ENCODE measurements at places on chromosomes 12 and 14.

- DNase-seq = no peak
Measured at GRCh38 chr14:90061685-90062126, at the start of gene KCNK13. Gene KCNK13, plus strand, starts transcription at chr14:90061994. Its CDS starts 212 bp downstream, at chr14:90062206.

- DNase-seq = no peak
Measured at GRCh38 chr14:89399594-89400068, 17.4 kb downstream of the FOXN3 start.

- DNase-seq = no peak
Measured at GRCh38 chr14:63745858-63746425, 18.1 kb upstream of the SGPP1 start.

DNA sequence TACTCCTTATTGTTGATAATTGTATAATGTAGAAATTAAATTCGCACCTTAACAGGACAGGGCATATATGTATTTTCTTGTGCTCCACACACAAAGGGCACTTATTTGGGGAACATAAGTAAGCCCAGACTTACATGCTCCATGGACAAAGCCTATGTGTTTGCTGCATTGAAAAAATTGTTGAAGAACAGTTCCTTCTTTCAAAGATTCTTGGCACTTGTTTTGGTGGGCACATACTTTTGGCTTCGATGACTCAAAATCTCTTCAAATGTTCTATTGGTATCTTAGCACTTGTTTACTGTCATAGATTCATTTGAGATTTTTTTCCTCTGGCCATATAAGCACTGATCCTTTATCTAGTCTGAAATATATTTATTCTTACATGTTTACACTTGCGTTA is 1.4 kb upstream of the MAP4K5 start:
- no peak for DNase-seq

GRCh38 chr14:28765831-28766468 is 637 bp upstream of the FOXG1 start:
- DNase-seq = no peak

GRCh38 chr14:61145034-61145902 is 135.9 kb downstream of the TMEM30B start:
- DNase-seq = no peak

GRCh38 chr14:88301381-88301780 is 21.7 kb downstream of the KCNK10 start:
- DNase-seq = no peak

DNA sequence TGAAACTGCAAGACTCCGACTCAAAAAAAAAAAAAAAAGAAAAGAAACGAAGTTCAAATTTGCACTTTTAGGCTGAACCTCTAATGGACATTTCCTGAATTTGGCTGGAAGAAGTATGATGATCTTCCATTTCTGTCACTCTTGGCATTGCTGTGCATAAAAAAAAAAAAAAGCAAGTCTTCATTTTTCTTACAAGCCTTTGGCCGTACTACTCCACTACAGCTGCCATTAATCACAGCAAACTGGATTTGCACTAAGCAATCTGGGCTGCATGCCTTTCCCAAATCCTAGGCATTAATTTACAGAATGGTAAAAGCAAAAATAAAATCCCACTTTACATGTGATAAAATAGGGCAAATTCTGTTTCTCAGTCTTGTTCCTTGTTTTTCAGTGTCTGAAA is 7.1 kb downstream of the CSRP2 start:
- DNase-seq = no peak

DNA sequence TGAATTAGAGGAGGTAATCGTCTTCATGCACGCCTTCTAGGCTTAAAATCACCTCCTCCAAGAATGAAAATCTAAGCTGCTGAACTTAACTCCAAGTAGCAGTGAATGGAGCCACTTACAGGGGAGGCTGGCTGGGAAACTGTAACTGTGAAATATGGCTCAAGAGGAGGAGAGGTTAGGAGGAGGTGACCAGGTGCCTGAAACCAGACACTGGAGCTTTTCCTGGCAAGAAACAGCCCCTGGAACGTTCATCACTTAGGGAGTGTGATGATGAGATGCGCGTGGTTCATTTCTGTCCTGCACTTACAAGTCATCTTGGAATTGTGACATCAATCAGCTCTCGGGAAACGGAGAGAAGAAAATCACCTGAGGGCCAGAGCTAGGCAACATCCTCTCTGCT is 62.3 kb upstream of the TMEM132C start:
- no peak for DNase-seq

GRCh38 chr12:70576341-70577282 is 60.6 kb downstream of the PTPRB start:
- DNase-seq = no peak

GRCh38 chr12:13233830-13234641 is 37.5 kb downstream of the EMP1 start:
- DNase-seq = no peak

GRCh38 chr12:132433641-132434395 is 56.1 kb upstream of the FBRSL1 start:
- DNase-seq = no peak

GRCh38 chr12:2877953-2878732 is 1.1 kb downstream of the RHNO1 start:
- DNase-seq = no peak

DNA sequence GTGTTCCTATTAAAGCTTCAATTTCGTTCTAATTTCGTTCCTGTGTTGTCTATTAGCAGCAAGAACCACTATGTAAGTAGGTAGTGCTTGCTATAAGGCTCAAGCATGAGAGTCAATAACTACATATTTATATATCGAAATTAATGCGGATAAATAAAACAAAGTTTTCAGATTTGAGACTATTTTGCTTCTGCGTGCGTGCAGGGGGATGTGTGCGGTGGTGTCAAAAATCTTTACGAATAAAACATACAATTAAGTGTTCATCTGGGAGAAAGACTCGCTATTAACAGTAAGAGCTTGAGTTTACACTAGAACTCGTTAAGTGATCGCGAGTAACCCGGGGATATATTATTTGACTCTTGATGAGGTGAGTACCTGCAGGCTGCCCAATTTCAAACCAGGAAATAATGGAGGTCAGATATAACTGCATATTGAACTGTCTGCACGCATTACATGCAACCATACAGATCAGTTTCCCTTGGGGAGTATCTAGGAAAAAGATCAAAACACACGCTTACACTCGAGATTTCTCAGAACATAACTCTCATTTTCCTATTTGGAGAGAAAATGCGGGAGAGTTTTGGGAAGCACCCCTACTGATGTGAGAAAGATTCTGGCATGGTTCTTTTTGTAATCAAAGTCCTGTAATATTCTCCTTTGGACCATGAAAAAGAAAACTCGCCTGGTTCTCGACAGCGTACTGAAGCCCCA is 813 bp downstream of the TWF1 start:
- DNase-seq = no peak

- DNase-seq = no peak
Measured at GRCh38 chr12:32270818-32271710, 128.3 kb upstream of the FGD4 start.

GRCh38 chr12:14190694-14191093 is 174.8 kb upstream of the ATF7IP start:
- no peak for DNase-seq

DNA sequence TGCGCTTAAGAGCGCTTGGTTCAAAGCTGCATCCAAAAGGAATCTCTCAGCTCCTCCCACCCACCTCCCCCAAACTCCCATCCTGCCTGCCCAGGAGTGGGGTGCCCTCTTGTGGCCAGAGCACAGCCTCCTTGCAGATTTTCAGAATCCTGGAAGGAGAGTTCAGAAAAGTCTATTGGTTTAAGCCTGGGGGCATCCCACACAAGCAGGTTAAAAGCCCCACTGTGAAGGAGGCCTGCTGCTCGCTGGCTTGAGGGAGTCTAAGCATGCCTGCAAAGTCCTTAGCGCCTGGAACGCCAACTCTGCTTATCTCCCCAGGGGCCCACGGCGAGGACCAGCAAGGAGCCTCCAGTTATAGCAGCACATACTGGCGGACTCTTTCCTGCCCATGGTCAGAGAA is 297.1 kb downstream of the KSR2 start:
- no peak for DNase-seq

DNA sequence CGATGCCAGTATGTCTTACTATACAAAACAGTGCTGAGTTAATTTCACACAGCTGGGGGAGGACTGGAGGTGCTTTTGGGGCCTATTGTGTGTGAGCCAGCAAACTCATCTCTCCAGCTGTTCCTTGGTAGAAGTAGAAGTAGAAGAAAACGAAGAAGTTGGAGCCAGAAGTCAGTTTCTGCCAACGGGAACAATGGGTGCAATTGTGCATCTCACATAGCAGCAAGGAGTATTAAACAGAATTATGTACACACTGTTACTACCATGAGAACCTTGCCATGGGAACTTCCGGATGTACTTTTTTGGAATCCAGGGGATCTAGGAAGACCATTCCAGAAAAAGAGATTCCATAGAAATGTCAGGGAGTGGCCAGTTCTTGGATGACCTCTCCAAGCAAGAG is 88.6 kb downstream of the VCPKMT start:
- DNase-seq = no peak

- no peak for DNase-seq
Measured at GRCh38 chr12:33427071-33427470, 12.5 kb downstream of the SYT10 start.

DNA sequence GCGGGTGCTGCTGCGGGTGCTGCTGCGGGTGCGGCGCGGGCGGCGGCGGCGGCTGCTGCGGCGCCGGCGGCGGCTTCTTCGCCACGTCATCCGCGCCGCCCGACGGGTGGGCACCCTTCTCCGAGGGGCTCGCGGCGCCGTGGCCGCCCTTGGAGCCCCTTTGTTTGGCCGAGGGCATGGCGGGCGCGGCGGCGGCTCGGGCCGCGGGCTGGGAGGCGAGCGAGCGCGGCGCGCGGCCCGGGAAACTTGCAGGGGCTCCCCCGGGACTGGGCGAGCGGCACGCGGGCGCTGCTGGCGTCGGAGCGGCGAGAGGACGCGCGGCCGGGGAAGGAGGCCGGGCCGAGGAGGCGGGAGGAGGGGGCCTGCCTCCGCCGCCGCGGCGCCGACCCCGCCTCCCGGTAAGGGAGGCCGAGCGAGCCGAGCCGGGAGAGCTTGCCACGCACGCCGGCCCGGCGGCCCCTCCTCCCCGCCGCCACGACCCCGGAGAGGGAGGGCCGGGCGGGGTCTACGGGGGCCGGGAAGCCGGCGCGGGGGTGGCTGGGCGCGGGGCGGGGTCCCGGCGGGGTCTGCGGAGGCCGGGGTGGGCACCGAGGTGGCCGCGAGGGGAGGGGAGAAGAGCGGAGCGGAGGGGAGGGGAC is at the start of gene CKAP4:
CKAP4 (minus strand) TSS at position 347 of the 638 bp plus-strand sequence; CDS start at position 178, 169 bp downstream.
- peak; percentile 52 for DNase-seq

GRCh38 chr12:8453796-8454195 is 2.0 kb upstream of the CLEC6A start:
- no peak for DNase-seq

DNA sequence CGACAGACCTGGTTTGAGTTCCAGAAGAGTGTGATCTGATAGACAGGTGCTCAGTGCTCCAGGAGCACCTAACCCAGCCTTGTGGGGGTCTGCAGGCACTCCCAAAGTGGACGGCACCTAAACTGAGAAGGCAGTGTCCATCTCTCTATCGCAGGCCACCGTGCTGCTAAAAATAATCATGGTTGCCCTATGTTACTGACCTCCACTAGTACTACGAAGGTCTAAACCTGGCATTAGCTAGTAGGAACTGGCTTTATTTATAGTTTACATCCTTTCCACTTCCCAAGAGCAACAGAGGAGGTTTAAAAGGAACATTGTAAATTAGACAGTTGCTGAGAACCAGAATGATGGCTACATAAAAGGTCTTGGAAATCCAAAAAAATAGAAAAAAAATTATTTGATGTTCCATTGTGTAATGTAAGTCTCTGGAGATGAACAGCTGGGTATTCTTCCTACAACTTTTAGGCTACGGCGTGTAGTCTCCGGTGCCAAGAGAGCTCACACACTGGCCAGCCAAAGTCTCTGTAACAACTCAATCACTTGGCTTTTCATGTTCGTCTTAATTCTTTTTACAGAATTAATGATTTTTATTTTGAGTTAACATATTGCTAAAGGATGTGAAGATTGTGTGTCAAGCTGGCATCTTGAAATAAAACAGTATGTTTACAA is 27.3 kb downstream of the PPFIBP1 start:
- DNase-seq = no peak

DNA sequence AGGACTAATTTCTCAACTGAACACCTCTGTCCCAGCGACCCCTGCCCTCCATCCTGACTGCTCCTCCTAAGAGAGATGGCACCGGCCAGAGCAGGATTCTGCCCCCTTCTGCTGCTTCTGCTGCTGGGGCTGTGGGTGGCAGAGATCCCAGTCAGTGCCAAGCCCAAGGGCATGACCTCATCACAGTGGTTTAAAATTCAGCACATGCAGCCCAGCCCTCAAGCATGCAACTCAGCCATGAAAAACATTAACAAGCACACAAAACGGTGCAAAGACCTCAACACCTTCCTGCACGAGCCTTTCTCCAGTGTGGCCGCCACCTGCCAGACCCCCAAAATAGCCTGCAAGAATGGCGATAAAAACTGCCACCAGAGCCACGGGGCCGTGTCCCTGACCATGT is 756 bp downstream of the RNASE7 start:
- DNase-seq = no peak

DNA sequence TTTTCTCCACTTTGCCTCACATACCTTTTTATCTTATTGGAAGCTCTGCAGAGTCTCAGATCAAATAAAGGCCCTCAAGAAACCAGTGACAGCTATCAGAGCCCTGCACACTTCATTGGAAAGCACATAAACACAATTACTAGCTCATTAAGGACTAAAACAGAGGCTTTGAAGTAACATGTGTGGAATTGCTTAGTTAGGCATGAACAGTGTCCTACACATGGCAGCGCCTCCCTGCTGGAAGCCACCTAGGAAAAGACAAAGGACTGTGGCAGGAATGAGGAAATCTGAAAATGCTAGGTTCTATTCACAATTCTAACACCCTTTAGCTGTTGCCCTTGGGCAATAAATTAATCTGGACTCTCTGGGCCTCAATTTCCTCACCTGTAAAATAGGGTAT is 89.4 kb downstream of the SUDS3 start:
- no peak for DNase-seq

GRCh38 chr12:27866373-27867101 is 86.5 kb upstream of the MANSC4 start:
- DNase-seq = no peak

GRCh38 chr12:65740873-65741600 is 83.2 kb upstream of the HMGA2 start:
- peak; percentile 20 for DNase-seq

- no peak for DNase-seq
Measured at GRCh38 chr12:112936927-112937326, 1.3 kb upstream of the OAS3 start.

Data from activated T-helper 1 cell treated with Interleukin-2 at 50 U/mL for 16 hours (primary cell).